Nucleus accumbens (tissue), 56 donors: ENCODE measurements at places on chromosomes 3 and 15.

DNA sequence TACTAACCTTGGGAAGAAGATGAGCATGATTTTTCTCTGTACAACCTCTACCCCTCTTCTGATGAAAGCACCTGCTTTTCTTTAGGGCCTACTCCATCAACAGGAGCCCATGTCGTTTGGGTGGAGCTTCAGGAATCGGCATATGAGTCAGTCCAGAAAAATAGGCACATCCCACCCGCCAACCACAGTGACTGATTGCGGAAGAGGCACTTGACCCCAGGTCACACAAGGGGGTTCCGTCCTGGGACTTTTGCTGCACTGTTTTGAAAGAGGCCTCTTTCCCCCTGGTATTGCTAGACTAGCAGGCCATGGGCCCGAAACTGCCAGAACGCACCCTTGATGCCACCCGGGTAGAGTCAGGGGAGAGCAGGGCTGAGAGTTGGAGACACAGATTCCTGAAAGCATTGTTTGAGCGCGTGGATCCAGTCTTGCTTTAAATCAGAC is 19.3 kb upstream of the NRROS start:
- no peak for DNase-seq

DNA sequence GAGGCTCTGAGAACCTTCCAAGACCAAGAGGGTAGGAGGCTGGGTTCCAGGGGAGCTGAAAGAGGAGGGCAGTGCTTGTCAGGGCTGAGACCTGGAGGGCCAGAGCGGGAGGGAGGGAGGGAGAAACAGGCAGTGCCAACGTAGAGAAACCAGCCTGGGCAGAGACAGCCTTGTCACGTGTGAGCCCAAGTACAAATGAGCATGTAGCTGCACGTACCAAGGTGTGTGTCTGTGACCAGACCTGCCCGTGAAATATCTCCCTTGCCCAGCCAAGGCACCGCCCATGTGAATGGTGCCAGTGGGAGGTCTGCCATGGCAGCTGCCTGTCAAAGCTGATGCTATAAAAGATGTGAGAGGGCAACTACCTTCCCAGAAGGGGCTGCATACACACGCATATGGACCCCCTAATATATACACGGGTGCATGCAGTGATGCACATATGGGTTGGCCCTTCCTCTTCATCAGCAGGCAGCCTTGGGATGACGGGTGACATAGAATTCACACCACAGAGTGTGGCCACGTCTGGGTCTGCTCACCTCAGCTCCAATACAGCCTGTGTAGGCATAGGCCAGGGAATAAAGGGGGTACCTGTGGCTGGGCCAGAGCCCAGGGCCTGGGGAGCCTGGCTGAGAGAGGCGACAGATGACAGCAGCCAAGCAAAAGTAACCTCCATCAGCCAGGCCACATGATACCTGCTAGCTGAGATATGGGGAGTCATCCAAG is 7.8 kb upstream of the CTDSPL start:
- DNase-seq, result no peak

- DNase-seq, result no peak
Observed at GRCh38 chr3:195052939-195053338, 218.0 kb downstream of the XXYLT1 start.

GRCh38 chr3:29363110-29363509 is 82.2 kb downstream of the RBMS3 start:
- DNase-seq, result no peak

DNA sequence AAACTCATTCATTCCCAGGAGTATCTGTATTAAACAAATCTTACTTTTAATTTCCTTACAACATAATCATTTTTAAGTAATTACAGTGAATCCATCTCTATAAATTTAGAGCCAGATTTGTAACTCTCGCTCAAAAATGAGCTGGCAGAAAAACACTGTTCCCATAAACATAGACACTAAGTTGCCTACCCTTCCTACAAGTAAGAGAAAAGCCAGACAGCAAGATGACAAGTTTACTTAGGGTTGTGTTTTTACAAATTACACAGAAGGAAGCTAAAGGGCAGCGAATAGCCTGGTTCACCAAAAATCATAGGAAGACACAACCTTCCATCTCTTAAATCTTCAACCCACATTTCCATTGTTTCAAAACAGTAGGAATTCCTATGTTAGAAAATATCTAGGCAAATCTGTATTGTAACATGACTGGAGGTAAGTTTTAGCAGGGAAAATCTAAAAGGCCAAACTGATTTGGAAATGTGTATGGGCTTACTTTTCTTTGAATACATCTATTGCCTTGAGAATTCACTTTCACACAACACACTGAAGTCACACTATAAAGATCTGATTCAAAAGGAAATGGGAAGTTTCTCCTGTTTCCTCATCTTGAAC is 21.7 kb downstream of the HERC1 start:
- DNase-seq, result no peak

DNA sequence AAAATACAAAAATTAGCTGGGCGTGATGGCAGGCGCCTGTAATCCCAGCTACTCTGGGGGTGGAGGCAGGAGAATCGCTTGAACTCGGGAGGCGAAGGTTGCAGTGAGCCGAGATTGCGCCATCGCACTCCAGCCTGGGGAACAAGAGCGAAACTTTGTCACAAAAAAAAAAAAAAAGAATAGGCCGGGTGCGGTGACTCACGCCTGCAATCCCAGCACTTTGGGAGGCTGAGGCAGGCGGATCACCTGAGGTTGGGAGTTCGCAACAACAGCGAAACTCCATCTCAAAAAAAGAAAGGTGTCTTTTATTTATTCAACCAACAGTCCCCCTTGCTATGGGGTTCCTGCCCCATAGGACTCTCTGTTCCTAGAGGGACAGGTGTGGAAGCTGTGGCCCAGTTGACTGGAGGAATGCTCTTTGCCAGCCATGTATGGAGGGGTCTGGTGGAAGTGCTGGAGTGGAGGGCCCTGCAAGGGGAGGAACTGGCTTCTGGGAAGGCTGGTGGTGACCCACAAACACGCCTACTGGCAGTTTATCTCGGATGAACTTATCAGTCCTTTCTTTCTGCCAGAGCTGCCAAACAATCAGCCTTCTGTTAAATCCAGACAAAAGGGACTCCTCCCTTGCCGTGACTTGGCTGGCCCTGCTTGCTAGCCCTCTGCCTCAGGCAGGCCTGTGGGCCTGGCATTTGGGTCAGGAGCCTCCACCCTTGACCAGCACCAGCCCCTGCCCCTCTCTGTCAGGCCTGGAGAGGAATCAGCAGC is 4.6 kb upstream of the DAG1 start:
- no peak for DNase-seq

DNA sequence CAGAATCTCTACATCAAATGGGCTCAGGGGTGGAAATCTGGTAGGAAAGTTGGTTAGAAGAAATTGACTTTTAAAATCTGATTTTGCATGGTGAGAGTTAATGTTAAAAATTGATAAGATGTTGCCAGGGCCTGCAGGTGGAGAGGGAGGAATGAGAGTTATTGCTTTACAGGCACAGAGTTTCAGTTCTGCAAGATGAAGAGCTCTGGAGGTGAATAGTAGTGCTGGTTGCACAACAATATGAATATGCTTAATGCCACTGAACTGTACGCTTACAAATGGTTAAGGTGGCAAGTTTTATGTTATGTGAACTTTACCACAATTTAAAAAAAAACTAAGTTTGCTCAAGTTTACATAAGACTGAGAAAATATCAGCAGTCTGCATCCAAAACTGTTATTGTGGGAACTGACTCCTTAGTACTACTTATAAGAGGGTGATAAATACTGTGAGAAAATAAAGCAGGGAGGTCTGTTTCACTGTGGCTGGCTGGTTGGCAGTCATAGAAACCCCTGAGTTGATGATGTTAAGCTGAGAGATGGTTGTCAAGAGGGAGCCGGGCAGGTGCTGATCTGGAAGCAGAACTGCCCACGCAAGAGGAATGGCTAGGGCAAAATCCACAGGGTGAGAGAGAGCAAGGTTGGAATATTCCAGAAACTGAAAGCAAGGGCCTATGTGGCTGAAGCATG is 144.9 kb downstream of the EDEM1 start:
- DNase-seq, result no peak

GRCh38 chr15:61051569-61052031 is 177.5 kb downstream of the RORA start:
- DNase-seq, result peak; percentile 36

DNA sequence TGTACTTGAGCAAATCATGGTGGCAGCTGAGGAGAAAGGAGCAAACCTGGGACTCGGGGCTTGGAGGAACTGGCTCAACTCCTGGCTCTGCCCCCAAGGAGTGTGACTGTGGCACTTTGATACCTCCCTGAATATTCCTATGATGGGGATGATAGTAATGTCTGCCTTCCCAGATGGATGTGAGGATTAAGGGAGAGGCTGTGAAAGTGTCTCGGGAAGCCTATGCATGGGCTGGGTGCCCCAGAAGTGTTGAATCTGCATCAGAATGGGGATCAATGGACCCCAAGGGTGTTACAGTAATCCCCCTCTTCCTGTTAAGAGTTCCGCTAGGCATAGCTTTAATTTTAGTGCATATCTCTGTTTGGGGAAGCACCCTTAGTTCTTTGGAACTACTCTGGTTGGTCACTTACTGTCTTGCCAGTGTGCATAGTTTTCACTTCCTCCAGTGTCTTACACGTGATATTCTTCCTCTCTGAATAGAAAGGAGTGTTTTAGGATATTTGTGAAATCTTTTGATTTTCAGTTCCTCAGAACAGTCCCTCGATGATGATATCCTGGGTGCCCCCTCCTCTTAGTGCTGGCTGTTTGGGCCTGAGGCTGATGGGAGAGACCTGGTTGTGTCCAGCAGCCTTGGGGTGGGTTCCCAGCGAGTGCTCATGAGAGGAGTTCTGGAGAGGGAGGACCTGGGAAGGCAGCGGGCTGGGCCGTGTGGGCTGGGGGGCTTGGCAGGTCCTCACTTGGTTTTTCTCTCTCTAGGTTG is 97.5 kb downstream of the CHDH start:
- DNase-seq, result no peak

- DNase-seq, result no peak
Observed at GRCh38 chr3:98541695-98542094, 9.9 kb downstream of the GPR15 start.

DNA sequence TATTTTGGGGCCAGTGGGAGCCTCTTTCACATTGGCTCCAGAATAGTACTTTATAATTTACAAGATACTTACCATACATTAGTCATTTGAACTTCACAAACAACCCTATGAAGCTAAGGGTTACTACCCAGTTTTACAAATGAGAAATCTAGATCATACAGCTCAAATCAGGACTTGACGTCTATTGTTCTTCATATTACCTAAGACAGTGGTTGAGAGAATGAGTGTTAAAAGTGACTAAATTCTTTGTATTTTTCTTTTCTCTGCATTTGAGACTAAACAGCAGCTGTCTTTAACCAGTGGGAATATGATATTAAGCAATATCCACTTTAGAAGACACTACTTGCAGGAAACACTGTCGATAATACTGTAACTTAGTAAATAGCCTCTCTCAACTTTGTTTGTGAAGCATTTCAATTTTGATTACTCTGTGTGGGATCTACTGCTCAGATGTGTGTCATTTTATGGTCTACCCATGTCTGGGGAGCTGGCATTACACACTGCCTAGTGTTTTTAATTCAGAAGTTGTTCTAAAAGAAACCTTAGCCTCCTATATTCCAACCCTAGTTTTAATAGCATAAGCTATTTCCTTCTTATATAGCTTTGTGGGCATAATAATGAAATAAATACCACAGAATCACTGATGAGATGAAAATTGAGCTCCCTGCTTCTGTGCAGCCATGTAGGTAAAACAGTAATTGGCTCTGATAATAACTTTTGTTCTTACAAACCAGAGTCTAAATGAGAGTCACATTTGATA is 45.9 kb downstream of the IQCH start:
- no peak for DNase-seq

DNA sequence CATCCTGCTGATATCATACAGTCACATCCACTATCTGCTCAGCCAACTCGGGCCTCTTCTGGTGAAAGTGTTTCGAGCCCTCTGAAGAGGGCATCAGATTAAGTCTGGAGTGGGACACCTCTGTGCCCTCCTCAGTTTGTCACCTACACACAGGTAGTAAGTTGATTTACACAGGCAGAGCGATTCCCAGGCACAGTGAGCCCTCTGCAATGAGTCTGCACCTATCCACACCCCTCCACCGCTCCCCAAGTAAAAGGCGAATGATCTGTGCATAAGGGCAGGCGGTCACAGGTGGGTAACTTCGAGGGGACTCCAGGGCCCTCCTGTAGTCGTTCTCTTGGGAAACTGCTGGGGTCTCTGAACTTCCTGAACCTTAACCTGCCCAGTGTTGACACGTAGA is 152.0 kb downstream of the ATP10A start:
- DNase-seq, result no peak

DNA sequence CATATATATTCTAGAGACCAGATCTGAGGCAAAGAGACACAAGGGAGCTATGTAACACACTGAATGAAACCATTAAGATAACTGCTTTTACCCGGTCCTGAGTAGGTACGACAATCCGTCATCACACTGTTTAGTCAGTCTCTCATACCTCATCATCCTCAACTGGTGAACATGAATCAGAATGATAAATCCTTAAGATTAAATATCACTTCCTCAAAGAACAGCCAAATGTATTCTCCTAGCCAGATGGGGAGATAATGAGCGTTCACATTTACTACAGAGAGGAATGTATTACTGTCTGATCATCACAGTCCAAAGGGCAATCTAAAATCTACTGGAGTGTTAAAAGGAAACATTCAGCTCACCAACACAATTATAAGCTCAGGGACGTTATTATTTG is 319.4 kb upstream of the STAC start:
- no peak for DNase-seq

GRCh38 chr3:52831500-52832301 is 1.2 kb upstream of the ITIH4 start:
- no peak for DNase-seq
